ENCODE measurements at places on chromosomes 7 and 10.

- DNase-seq = no peak
These were observed 209.6 kb downstream of the KIAA1217 start for GRCh38 chr10:24418532-24418931.

- DNase-seq = peak; percentile 4
These were observed 24.4 kb upstream of the ASAH2 start for GRCh38 chr10:50275650-50276235.

DNA sequence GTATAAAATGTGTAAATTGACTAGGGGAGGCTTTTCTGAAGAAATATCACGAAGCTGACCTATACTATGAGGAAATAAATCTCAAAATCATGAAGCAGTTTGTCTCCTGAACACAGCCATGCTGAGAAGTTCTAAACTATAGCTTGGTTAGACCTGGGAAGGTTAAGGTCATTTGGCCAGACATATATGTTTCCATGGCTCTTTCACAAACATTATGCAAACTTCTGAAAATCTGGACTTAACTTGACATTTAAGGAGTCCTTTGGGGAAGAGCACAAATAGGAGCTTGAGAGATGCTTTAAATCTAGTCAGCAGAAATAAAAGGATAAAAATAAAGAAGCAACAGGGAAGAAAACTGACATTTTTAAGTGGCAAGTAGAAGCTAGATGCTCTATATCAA is 115.9 kb upstream of the MEOX2 start:
- no peak for DNase-seq

DNA sequence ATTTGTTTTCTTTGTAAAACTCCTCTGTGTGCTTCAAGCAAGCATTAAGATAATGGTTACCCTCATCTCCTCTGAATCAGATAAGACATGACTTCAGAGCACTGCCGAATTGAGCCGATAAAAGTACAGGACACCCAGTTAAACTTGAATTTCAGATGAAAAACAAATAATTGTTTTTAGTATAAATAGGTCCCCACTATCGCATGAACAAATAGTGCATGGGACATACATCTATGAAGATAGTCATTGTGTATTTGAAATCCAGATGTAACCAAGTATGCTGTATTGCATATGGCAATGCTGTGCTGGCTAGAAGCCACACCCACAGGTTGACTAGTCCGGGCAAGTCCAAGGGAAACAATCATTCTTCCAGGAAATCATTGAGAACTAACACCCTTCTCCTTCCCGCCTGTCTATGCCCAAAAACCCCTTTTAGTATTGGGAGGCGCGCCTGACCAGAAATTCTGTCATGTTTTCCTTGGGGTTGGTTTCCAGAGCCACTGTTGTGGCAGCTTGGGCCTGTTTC is 12.6 kb upstream of the FGFR2 start:
- no peak for DNase-seq

GRCh38 chr10:15735763-15736162 is 16.0 kb upstream of the ITGA8 start:
- DNase-seq = no peak

DNA sequence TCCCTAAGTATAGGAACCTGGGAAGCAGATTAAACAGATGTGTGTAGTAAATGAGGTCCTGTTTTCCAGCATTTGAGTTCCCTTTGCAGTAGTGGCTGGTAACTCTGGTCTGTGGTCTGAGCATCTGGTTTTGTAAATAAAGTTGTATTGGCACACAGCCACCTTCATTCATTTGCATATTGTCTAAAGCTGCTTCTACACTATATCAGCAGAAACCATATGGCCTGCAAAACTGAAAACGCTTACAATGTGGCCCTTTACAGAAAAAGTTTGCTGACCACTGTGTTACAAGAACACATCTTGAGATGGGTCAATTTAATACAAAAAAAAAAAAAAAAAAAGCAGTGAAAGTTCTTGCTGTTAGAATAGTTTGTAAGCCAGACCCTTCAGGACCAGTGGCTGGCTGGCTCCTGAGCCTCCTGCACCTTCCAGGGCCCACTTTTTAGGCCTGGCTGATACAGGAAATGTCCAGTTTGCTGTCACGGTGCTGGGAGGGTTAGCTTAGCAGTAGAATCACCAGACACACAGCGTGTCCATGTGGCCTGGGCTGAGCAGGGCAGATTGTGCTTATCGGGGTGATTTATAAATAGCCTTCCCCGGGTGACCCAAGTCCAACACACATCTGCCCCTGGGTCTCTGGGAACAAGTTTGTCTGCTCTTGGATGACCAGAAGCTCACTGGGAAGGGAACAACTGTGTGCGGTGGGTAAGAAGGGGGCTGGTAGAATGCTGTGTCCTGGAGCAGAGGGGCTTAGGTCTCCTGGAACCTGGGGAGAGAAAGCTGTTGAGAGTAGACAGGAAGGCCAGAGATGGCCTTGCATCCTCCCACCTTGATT is 1.4 kb downstream of the C10orf71 start:
- DNase-seq = no peak

GRCh38 chr10:109820620-109821405 is 102.5 kb downstream of the XPNPEP1 start:
- no peak for DNase-seq

- DNase-seq = no peak
These were observed 20.2 kb downstream of the GNAI1 start for GRCh38 chr7:80154656-80155333.

- DNase-seq = no peak
These were observed 110.9 kb downstream of the ADCY1 start for GRCh38 chr7:45684910-45685618.

DNA sequence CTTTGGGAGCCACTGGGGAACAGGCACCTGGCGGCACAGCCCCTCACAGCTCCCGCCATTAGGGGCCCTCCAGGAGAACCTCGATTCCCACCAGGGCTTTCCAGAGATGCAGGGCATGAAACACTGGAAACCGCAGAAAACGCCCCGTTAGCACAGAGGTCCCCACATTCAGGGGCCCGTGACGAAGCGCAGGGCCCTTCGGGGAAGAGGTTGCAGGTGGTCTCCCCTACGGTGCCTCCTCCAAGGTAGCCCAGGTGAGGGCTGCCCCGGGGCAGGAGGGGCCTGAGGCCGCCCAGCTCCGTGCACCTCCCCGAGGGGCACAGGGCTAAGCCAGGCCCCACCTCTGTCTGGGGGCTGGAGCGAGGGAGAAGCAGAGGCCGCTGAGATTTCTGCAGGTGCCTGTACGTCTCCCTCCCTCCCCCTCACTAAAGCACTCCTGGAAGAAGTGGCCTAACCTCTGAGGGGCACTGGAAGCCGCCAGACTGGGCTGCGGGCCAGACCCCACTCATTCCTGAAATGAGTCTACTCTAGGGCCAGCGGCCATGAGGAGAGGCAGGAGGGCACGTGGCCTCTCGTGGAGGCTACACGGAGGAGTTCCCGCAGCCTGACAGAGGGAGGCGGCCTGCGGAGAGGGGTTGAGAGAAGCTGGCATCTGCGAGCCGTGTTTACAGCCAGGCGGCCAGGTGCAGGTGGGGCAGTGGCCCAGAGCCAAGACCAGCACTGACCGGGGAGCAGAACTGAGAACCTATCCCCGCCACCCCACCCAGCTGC is 6.9 kb downstream of the PDGFA start:
- DNase-seq = no peak

- DNase-seq = no peak
These were observed 220.0 kb upstream of the KCND2 start for GRCh38 chr7:120052884-120053382.

DNA sequence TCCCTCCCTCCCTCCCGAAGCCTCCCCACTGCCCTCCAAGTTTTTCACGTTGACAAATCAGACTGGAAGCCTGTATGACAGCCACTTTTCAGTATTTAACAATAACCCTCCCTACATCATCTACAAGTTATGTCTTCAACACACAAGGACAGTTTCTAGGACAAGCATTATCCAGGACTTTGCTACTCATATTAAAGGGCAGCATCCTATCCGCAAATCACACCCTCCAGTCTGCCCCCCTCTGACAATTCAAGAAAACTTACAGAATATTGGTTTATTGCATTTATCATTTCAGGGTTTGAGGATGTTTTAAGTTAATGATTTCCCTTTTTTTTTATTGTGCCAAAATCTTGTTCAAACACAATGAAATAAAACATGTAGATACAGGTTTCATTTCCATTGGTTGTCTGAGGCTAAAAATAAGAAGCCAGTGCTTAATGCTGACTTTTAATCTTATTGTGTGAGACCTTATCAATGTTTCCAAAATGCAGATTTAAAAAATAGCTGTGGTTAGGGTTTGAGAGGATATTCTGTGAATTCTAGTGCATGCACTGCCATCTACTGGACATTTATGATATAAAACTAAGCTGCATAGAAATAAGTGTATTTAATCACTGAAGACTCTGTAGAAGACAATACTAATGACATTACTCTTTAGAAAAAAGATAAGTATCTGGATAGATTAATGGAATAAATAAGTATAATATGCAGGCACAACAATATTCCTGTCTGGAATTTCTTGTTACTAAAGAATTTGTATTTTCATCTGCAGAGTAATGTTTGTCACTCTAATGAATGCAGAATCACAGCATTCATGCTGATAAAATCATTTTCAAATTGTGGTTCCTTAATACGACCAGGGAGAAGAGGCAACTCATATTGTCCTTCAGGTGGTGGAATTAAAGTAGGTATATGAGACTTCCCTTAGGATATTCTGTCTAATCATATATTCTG is 64.1 kb downstream of the CAV1 start:
- peak; percentile 52 for DNase-seq
